ENCODE measurements at places on chromosomes 2 and 18.

DNA sequence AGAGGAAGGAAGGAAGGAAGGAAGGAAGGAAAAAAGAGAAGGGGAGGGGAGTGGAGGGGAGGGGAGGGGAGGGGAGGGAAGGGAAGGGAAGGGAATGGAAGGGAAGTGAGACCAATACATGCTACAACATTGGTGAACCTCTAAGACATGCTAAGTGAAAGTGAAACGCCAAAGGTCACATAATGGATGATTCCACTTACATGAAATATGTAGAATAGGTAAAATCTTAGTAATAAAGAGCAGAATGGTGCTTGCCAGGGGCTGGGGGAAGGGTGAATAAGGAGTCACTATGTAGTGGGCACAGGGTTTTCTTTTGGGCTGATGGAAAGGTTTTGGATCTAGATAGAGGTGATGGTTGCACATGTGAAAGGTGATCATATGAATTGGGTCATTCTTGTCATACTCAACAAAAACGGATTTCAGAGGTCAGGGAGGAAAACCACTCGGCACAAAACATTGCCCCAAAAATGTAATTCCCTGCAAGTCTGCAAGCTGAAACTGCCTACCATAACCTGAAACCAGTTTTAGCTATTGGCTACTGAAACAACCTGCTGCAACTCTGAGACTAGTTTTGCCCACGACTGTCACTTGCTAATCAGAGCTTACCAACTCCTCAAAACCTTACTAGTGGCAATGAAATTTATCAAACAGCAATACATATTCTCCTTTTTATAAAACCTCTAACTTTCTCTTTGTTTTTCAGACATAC lies 59.2 kb downstream of the CCDC141 start:
- no peak for DNase-seq

- no peak for DNase-seq
These were observed 67.4 kb downstream of the ADNP2 start for GRCh38 chr18:80176334-80177073.

- no peak for DNase-seq
These were observed 181.6 kb downstream of the MYCN start for GRCh38 chr2:16121986-16122390.

- DNase-seq, result no peak
These were observed 19.8 kb downstream of the ABHD3 start for GRCh38 chr18:21684731-21685130.

DNA sequence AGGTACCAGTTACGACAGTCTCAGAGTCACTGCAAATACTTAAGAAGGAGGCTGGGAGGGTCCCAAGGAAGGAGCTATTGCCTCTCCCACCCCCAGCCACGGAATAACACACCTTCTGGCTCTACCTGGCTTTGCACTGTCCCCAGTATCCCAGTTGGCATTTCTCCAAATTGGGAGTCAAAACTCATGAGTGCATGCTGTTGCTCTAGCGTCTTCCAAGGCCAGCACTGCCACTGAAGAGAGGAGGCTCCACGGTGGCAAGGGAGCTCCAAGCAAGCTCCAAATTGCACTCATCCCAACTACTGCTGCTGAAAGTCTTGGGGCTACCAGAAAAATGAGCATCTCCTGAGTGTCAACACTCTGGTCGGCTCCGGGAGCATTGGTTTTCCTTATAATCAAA lies 1.6 kb downstream of the SCTR start:
- DNase-seq, result no peak

GRCh38 chr2:45725731-45726130 lies 74.3 kb downstream of the PRKCE start:
- DNase-seq, result no peak

DNA sequence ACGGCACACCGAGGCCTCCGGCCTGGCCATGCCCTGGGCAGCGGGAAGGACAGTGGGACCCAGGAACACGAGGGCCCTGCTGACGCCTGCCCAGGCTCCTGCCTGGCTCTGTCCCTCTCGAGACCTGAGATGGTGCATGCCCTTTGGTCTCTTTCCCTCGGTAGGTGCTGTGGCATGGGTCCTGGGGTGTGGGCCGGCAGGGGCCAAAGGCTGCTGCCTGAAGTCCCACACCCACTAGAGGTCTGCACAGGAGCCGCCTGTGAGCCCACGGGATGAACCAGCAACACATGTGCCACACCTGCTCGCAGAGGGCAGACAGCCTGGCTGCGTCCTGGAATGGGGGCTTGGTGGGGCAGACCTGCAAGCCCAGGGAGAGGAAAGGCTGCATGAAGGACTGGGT lies 73.3 kb downstream of the NDUFA10 start:
- DNase-seq, result no peak

GRCh38 chr18:80035997-80036396 lies 1.8 kb downstream of the RBFA start:
- no peak for DNase-seq

DNA sequence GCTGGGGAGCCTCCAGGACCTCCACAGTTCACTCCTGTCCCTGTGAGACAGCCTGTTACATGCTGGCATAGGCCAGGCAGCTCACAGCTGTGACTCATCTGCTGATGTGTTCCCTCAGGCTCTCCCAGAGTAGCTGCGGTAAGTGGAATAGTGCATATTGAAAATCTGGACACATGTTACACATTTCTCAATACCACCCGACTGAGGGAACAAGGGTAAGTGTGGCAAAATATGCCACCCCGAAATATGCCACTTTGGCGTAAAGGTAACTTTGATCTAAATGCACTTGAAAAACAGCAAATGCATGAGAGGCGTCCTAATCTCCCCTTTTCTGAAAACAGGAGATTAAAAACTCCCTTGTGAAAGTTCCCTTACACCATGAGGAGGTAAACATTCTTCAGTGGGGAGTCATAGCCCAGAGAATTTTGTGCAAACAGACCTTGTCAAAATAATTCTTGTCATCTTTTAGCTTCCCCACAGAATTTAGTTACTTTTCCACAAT lies 557.9 kb downstream of the CCDC85A start:
- DNase-seq, result no peak

Measured in CD4-positive, alpha-beta T cell treated with Interleukin-10 for 1 hour (primary cell).